Stimulated activated CD8-positive, alpha-beta memory T cell treated with anti-CD3 and anti-CD28 coated beads, Interleukin-7, amount 100 ng/mL, for 1 hour (primary cell): ENCODE measurements at places on chromosomes 4 and X.

- DNase-seq: no peak
These were observed 66.9 kb upstream of the WDR1 start for GRCh38 chr4:10183462-10183861.

DNA sequence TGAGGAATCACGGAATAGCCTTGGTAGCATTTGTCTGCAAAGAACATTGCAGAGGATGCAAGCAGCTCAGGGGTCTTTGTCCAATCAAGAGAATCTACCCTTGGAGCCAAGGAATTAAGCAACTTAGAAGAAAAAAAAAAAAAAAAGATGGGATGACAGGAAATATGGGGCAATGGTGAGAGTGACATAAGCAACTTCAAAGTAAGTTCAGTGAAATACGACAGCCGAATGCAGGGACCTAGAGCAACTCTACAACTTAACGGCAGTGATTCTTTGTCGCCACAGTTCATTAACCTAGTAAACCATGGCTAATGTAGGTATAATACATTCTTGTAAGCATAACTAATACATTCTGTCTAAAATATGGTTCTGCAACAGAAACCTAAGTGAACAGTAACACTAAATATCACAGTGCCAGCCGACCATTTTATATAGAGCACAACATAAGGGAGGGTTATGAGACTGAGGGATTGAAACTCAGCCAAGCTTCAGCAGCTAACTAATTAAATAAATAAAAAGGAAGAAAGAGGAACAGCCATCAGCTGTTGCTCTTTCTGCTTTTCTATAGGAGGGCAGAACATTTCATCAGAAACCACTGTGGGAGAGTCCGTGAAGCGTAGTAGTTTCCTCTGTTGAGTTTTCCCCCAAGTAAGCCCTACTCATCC is 74.7 kb downstream of the PPARGC1A start:
- DNase-seq: no peak

DNA sequence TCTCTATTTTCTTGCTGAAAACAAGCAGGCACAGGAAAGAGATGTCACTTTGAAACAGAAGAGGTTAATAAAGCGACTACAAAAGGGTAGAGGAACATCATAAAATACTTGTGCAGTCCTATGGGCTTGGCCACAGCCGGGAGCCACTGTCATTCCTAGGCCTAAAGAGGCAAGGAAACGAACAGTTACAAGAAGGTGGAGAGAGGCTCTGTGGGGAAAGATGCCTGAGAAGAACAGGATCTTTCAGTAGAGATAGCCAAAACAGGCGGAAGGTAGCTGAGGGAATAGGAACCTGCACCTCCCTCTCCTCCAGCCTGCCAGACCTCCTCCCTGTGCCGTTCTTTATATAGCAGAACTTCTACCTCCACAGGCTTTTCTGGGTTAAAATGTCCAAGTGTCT is 57.4 kb upstream of the ARSJ start:
- no peak for DNase-seq

- no peak for DNase-seq
These were observed 88.2 kb upstream of the USP9X start for GRCh38 chrX:40996886-40997530.

DNA sequence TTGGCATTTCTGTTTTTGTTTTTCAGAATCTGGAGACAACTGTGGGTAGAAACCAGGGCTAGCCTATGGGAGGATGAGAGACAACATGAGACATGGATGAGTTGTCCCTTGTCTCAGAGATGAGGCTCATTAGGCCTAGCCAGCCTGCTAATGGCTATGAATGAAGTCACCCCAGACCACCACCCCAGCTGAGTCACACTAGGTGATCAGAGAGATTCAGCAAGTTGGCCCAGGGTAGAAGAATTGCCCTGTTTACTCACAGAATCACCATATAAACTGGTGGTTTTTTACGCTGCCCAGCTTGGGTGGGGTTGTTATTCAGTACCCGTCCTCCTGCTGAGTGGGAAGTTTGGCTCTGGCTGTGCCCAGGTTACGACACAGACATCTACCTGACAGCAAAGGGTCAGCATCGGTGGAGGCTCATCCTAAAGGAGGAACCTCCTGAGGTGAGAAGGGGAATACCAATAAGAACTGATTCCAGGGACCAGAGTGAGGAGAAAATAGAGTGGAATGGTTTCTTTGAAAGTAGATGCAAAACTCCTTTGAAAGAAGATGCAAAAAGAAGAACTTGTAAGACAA is 17.2 kb upstream of the ARSJ start:
- no peak for DNase-seq
